A172 (cell line): ENCODE measurements at places on chromosomes 7 and 10. TPM values are rescaled to one million over a fixed set of nuclear protein-coding genes. Genes with fewer than 3 reads are reported as not detected.
A peak's percentile ranks its signal among the peaks of the same experiment; 100 is the strongest.

DNA sequence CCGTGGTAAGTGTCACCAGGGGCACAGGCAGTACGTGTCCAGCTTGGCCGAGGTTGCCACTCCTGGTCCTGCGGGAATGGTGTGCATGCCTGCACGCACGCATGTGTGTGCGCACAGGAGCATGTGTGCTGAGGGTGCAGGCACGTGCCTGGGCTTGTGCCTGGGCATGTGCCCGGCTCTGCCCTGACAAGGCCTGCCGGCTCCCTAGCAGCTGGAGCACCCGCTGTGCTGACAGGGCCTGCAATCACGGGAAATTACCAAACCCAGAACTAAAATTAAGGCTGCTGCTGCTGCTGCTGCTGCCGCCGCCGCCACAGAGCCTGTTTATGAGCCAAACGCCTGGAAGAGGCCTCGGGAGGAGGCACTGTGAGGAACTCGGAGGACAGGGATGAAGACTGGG, 28.7 kb downstream of the GHRHR start:
- DNase-seq, result no peak

Gene NPFFR1
- total RNA-seq, result 0.02 TPM in 1 of 2 replicates, not detected in the other

Gene MRLN
- total RNA-seq, result not detected in 2 replicates

DNA sequence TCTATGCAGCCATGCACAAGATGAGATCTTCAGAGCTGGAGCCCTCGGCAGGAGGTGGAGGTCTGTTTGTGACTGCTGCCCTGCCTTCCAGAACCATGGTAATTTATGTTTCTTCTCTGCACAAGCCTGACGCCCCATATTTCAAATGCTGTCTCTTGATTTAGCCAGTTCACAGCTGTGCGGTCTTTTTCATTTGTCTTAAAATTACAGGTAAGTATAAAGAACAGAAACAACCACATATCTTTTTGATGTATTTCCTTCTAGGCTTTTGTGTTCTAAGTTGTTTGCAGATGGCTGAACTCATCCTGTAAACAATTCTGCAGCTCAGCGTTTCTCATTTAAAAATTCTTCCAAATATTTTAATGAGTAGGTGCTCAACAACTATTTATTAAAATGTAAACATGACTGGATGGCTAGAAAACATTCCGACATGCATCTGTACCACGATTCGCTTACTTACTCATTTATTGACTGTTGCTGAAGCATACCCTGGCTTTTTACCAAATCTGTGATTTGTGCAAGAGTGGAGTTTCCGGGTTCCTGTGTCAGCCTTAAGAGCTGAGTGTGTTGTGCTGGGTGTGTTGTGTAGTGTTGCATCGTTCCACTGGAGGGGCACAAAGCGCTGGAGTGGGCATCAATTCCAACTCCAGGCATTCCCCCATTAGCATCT, 58.9 kb downstream of the PIP4K2A start:
- DNase-seq, result no peak

Gene SEMA3D
- 3.3 and 3.4 TPM in 2 replicates for total RNA-seq

DNA sequence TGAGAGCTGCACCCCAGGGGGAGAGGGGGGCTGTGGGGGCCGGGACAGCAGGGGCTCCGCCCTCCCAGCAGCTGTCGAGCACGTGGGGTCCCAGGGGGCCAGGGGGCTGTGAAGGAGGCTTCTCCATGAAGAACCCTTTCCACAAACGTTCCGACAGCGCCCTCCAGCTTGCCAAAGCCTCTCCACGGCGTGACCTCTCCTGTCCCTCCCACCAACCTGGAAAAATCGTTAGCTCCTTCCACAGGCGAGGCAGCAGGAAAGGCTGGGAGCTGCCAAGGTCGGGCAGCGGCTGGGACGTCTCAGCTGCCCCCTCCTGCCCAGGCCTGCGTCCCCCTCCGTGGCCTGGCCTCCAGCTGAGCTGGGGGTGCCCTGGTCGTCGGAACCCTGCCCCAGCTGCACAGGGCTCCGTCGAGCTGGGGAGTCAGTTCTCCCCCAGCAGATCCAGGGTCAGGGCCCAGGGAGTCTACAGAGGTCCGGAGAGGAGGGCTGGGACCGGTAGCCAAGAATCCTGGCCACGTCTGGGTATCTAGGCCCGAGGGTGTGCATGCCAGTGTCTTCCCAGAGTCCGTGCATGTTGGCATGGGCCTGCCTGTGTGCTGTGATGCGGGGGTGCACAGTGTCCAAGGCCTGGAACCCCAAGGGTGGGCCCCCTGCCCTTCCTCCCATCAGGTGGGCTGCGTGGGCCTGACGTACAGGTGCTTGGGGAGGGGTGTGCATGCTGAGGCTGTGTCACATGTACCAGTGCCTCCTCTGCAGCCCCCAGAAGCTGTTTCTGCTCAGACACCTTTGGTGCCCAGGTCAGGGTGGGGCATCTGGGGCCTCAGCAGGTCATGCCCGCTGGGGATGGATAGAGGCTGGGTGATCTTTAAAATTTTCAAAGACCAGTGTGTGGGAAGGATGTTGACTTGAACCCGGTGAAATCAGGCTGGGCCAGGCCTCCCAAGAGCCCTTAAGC, 66.5 kb downstream of the UNCX start:
- DNase-seq, result no peak

GRCh38 chr7:81484261-81484660, 285.6 kb downstream of the HGF start:
- DNase-seq, result peak; percentile 26

DNA sequence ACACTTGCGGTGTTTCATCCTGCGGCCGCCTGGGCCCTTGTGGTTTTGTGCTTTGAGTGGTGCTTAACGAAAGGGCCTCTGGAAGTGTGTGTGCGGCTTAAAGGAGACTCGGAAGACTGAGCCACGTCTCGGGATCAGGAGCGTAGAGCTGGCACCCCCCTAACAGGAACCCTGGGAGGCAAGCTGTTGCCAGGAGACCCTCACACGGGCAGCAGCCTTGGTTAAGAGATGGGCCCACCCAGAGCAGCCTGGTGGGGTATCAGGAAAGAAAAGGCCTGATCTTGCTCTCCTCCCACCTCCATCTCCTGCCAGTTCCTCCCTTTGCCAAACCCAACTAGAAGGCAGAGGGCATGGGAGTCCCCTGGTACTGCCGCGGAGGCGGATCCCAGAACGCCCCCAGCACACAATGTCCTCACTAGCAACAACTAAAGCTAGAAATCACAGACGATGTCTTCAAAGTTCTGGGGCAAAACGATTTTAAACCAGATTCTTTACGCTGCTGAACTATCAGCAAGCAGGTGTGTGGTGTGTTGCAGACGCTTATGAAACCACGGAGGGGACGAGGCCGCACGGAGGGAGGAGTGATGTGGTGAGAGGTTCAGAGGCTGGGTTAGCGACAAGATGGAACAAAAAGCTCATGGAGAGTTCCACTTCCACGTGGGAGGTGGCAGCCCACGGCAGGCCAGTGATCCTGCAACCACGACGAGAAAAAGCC, 67.0 kb upstream of the INPP5A start:
- no peak for DNase-seq

DNA sequence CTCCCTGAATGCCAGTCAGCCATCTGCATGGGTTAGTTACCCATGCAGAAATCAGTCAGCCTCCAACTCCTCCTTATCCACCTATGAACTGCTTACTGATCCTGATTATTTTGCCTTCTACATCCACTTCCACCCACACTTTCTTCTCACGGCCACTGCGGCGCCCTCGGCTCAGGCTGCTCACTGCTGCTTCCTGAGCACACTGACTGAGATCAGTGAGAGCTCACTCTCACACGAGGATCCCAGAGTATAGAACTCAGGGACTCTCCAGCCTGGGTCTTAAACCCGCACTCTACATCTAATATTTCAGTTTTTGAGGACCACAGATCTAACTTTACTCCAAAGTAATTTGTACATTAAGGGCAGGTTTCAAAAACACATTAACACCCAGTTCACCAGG, 64.4 kb downstream of the GRB10 start:
- no peak for DNase-seq

Gene DNAJB12
- 33.1 and 34.6 TPM in 2 replicates for total RNA-seq

Gene CRYGN
- total RNA-seq, result 1.2 TPM in 1 of 2 replicates, not detected in the other

- no peak for DNase-seq
Measured at GRCh38 chr10:42646687-42647640, 8.6 kb upstream of the ZNF33B start.

- no peak for DNase-seq
Measured at GRCh38 chr7:36054637-36055036, 98.4 kb upstream of the EEPD1 start.

DNA sequence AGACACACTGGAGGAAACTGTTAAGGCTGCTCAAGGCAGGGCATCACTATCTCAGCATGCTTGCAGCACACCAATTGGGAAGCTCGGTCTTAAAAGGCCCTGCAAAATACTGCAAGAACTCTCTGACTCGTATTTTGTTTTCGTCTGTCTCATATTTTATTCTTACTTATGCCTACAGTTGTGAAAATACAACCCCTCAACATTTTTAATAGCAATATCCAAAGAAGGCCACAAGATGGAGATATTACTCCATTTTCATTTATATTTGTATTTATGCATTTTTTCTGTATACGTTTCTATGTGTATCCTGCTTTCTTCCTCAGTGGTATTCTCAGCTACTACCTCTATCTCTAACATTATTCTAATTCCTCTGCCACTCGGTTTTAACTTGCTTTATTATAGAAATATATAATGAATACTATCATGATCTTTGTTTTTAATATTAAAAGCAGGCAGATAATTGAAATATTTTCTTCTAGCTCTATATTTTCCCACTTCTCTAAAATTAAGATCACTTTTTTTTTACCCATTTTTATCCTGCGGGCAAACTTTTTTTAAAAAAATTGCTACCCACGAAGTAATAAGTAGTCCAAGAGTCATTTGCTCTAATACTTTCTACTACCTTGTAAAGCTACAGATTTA, 10.0 kb downstream of the DNAJC1 start:
- peak; percentile 43 for DNase-seq

GRCh38 chr7:100484673-100485045, 932 bp downstream of the NYAP1 start:
- no peak for DNase-seq

Gene PNLIPRP3
- 0.22 TPM in 1 of 2 replicates, not detected in the other for total RNA-seq

Gene HTR5A
- not detected in 2 replicates for total RNA-seq

DNA sequence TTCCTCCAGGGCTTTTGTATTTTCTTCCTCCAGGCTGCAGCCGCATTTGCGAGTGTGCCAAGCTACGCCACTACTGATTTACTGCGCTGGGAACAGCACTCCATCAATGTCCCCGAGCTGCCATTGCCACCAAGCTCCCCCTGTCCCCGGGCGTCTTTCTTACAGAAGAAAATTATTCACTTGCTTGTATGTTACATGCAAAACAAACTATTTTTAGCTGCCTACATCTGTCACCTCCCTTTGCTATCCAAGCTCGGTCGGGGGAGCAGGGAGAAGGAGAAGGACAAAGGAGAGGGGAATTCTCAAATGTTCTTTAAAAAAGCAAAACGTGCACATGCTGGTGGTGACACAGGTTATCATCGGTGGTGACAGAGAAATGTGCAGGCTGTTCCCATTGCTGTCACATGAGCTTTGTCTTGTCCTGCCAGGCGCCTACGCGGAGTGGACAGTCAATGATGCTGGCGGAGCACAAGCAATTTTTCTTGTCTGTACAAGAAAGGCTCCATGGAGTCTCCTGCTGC, 93.1 kb downstream of the ADARB2 start:
- DNase-seq, result no peak

GRCh38 chr10:53331460-53331859, 558.9 kb upstream of the MBL2 start:
- no peak for DNase-seq

- no peak for DNase-seq
Measured at GRCh38 chr10:5043716-5044115, 40.1 kb upstream of the AKR1C2 start.

Gene SLC26A3
- not detected in 2 replicates for total RNA-seq

GRCh38 chr7:8931906-8932646, 498.7 kb downstream of the NXPH1 start:
- DNase-seq, result peak; percentile 18
